CD4-positive, alpha-beta T cell treated with Interleukin-1 beta for 1 hour (primary cell): ENCODE measurements at places on chromosomes 3 and 15.

- no peak for DNase-seq
Measured at GRCh38 chr3:157857440-157857839, 248.8 kb downstream of the SHOX2 start.

DNA sequence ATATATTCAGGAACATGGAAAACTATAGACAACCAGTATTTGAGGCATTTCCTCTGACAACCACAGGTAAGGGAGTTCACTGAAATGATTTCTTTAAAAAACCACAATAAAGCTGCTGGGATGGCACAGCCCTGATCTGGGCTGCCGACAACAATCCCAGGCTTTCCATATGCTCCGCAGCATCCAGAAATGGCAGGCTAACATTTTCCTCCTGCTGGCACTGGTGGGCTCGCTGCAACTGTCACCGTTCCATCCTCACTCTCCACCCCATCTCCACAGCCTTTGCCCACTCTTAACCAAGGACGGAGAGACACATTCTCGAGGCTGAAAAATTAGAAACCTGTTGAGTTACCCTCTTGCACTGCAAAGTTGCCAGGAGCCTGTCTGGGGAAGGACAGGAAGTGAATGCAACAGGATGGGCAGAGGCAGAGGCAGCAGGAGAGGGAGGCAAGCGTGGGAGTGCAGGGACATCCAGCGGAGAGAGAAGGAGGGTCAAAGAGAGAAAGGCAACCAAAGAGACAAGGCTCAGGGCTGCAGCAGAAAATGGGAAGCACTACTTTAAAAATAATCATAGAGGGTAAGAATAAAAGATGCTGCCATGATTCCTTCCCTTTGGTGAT is 79.0 kb upstream of the ARRDC4 start:
- DNase-seq: no peak

DNA sequence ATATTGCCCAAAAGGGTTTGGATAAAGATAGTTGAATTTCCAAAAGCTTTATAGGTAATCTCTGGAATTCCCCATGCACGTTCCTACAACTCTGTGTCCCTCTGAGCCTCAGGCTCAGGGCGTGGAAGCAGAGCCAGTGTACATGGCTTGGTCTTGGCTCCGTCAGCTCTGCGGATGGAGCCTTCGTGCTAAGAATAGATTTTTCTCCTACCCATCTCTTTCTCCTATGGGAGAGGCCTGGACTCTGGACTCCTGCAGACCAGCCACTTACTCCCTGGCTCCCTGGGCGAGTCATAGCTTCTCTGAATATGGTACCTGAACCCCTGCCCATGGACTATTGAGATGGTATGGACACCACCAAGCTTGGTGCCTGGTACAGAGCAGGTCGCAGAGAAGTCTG is 99.9 kb downstream of the EEFSEC start:
- DNase-seq: no peak

GRCh38 chr15:30953731-30954378 is 37.6 kb downstream of the MTMR10 start:
- no peak for DNase-seq

GRCh38 chr15:98751767-98752166 is 103.4 kb downstream of the IGF1R start:
- DNase-seq: no peak

GRCh38 chr15:73225358-73226015 is 143.3 kb downstream of the HCN4 start:
- peak; percentile 7 for DNase-seq

- DNase-seq: no peak
Measured at GRCh38 chr3:179449636-179450035, 1.6 kb downstream of the GNB4 start.

DNA sequence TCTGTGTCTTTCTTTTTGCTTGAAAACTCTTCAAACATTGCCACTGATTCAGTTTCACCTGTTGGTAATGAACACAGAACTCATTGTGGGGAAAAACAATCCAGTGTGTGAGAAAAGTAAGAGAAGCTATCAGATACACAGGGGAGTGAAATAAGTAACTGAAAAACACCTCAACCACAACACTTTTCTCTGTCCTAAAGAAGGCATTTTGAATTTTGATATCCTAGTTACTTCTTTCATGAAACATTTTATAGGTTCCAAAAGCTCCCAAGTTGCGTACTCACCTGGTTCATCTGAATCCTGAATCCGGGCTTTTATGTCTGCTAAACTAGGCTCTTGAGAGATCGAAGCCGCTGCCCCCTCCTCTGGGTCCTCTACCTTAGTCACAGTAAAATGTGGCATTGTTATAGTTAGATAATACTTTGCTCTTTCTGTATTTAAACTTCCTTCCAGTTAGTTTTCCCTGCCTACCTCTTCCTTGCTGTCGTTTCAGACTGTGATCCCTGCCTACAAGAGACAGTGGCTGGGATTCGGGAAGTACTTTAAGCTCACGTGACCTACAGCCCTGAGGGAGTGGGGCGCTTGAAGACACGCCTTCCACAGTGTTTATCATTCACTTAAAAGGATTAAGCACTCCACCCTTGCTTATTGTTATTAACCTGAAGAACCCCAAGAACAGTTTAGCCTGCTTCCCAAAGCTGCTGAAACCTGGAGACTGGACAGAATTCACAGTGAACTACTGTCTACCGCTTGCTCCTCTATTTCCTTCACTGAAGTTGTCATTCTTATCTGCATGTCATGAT is 19.1 kb downstream of the SLC12A6 start:
- peak; percentile 30 for DNase-seq

- no peak for DNase-seq
Measured at GRCh38 chr3:196650740-196651311, 11.3 kb downstream of the NRROS start.

- DNase-seq: no peak
Measured at GRCh38 chr3:19559724-19560442, 374.1 kb downstream of the EFHB start.

GRCh38 chr3:43152649-43153048 is 46.8 kb upstream of the POMGNT2 start:
- DNase-seq: no peak

DNA sequence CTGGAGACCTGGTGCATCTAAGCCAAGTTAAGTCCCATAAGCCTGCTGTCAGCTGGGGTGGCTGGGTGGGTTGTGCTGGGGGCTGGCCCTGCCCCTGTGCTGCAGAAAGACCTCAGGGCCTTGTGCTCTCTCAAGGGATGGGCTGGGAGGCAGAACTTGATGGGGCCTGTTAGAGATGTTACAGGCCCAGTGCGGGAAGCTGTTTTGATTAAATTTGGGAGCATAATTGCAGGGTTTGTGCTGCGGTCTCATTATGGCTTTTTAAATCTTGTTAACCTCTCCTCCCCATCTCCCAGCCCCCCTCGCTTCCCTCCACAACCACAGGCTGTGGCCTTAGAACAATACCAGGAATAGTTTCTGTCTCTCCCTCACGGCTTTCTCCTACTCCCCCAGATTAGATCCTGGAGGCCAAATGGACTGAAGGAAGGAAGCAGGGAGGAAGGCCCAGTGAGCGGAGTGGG is 87.6 kb upstream of the TLE3 start:
- DNase-seq: no peak

GRCh38 chr15:88636050-88636449 is 2.8 kb upstream of the ISG20 start:
- DNase-seq: peak; percentile 82

GRCh38 chr3:193982258-193982659 is 153.7 kb upstream of the HES1 start:
- DNase-seq: no peak

- no peak for DNase-seq
Measured at GRCh38 chr3:10015461-10015904, 10.8 kb upstream of the FANCD2 start.

GRCh38 chr3:40705663-40706062 is 180.9 kb downstream of the ZNF621 start:
- no peak for DNase-seq

GRCh38 chr3:160852856-160853255 is 96.8 kb downstream of the PPM1L start:
- no peak for DNase-seq

DNA sequence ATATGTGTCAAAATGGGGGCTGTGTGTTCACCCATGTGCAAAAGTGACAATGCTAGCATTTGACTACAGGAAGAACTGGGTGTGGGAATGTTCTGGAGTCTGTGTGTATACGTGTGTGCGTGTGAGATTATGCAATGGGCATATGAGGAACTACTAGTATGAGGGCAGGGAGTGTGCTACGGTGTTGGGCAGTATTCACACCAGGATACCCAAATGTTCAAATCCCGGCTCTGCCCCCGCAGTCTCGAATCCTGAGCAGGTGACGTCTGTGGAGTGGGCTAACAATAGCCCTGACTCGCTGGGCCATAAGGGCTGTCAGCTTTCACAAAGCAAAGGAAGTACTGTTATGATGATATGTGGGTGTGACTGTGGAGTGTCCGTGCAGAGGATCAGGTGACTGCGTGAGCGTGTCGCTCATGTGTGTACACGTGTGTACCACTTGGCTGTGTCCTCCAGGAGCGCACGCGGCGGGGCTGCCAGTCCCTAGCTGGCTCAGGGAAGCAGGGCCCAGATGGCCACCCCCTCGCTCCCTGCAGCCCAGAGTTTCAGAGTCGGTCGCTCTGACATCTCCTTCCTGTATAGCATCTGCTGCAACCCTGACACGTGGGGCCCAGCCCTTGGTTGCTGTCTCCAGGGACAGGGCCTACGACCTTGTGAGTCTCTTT is 27.2 kb downstream of the IQSEC1 start:
- peak; percentile 61 for DNase-seq

DNA sequence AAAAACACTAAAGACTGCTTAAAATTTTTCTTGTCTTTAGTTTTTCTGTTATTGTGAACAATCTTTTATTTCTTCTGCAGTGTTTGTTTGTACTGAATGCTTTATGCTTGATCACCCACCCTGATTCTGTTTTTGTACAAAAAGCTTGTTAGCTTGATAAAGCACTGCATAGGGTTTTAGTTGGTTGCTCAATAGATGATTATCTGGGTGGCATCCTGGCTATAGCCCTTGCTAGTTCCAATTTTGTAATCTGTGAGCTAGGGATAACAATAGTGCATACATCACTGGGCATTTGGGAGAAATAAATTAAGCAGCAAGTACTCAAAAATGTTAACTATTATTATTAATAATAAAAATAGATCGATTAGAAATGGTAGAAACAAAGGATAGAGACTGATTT is 102.3 kb downstream of the ZPLD1 start:
- DNase-seq: no peak

DNA sequence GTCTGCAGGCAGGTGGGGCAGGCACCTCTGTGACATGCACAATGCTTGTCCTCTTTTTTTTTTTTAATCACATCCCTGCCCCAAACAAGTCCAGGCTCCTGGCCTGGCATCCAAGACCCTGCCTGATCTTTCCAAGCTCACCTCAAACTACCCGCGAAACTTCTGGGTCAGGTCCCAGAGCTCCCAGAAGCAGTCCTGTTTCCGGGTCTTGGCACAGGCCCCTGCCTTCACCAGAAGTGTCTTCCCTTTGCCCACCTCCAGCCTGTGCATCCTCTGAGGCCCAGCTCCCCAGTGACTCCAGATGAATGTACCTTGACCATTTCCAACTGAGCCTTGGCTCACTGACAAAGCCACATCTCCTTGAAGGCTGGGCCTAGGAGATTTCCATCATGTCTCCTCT is 23.0 kb downstream of the PLA2G4E start:
- DNase-seq: no peak

DNA sequence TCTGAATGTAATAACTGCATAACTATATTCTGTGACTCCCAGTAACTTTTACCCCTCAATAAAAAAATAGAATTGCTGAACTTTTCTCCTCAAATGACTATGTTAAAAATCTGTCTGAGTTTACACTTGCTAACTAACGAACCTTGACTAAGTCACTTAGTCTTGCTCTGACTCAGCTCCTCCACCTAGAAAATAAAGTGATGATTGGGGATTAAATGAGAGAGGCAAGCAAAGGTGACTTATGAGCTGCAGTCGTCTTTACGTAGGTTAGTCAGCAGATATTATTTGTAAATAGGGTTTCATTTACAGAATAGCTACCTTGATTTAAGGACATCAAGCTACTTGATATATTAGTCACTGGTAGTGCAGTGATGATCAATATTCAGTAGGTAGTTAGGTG is 476.9 kb downstream of the MECOM start:
- no peak for DNase-seq

- no peak for DNase-seq
Measured at GRCh38 chr15:84915606-84915958, 31.1 kb downstream of the SLC28A1 start.

- peak; percentile 26 for DNase-seq
Measured at GRCh38 chr3:128068156-128068620, 16.0 kb downstream of the SEC61A1 start.

GRCh38 chr3:72368331-72368975 is 479.8 kb downstream of the SHQ1 start:
- no peak for DNase-seq

DNA sequence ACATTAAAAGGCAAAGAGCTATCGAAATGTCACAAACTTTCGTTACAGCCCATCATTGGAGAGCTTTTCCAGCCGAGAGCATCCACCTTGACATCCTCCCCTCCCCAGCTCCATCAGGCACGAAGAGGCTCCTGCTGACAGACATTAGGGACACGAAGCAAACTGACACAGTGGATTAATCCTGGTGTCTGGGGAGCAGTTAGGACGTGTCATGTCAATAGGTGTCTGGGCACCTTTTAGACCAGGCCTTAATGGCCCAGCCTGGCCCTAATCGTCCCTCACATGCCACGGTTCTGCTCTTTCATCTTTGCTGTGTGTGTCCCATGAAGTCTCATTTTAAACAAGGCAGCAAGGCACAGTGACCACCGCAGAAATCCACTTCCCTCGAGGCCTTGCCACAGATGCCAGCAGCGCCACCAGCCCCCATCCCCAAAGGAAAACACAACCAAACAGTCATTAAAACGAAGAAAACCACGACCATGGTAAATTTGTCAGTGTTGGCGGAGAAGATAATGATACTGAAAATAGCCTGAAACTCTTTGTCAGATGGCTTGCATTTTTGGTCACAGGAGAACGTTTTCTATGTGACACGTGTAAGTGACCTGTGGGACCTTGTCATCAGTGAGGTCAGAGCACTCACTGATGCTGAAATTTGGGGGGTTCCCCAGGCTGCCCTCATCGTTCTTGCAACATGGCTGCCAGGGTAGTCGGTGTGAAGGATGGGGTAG is 16.3 kb upstream of the PCSK6 start:
- DNase-seq: no peak

GRCh38 chr3:70855149-70855548 is 542.7 kb upstream of the MDFIC2 start:
- no peak for DNase-seq

DNA sequence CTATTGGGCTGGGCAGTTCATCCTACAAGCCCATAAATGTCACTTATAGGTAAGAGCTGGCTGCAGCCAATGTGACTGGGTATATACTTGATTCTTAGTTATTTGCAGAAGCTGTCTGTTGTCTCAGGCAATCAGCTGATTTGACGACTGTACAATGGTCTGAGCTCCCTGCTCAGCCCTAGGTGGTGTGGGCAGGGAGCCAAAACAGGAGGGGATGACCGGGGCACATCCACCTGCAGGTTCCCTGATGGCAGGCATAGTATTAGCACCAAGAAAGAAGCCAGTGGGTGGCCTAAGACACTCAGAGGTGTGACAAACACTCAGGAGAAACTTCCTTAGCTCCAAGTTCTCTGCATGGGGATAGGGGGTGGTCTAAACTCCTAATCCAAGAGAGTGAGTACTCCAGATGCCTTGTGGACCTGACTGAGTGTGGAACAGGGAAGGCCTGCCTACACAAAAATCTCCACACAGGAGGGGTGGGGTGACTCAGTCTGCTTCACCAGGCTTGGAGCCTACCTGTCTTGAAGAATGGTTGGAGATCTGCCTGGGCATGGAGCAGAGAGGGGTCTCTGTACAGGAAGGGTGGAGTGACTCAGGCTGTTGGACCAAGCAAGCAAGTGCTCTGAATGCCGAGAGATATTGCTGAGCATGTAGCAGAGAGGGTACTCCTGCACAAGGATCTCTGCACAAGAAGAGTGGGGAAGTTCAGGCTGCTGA is 690.4 kb upstream of the NAALADL2 start:
- DNase-seq: no peak

- DNase-seq: no peak
Measured at GRCh38 chr3:31776016-31776415, 205.0 kb downstream of the OSBPL10 start.
